ENCODE measurements at places on chromosomes 5 and 9.

GRCh38 chr5:28165096-28165495 is 1126.7 kb upstream of the CDH9 start:
- DNase-seq = no peak

- DNase-seq = no peak
These were observed 11.4 kb downstream of the GRM6 start for GRCh38 chr5:178983728-178984127.

DNA sequence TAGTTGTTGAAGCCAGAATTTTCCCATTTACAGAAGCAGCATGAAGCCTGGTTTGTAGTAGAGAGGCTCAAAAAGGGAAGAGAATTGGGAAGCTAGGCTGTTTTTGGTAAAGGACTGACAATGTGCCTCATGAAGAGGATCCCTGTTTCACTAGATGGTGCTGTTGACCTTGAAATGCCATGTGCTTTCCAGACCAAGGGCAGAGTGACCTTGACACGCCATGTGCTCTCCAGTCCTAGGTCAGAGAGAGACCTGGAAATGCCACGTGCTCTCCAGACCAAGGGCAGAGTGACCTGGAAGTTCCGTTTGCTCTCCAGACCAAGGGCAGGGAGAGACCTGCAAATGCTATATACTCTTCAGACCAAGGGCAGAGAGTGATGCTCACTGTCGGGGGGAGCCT is 32.0 kb downstream of the UNC13B start:
- DNase-seq = no peak

DNA sequence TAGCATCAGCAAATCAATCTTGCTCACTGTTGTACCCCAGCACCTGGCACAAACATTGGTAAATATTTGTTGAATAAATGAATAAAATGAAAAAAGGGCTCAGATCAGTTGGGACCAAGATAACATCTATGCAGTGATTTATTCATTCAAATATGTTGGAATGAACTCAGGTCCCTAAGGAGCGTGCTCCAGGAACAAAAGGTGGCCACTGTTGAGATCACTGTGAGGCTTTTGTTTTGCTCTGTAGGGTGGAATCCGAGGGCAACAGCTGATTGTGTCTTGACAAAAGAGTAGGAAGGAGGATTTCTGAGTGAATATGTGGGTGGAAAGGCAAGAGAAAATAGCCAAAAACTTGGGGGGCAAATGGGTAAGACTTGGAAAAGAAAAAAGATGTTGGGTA is 89.7 kb downstream of the PPP2R2B start:
- DNase-seq = no peak

GRCh38 chr5:86542532-86542931 is 75.2 kb upstream of the COX7C start:
- DNase-seq = no peak

DNA sequence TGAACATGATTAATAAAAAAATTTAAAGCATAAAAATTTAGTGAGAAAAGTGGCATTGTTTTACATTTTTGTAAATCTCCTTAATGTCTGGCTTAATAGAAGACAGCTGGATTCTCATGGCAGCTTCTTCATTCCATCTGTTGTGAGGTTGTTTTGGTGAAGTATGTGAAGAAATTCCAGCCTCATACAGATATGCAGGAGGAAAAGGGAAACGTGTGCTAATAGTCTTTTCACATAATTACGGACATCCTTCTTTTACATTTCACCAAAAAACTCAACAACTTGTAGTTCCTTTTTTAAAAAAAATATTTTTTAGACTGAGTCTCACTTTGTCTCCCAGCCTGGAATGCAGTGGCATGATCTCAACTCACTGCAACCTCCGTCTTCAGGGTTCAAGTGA is 46.9 kb downstream of the HACD4 start:
- no peak for DNase-seq

DNA sequence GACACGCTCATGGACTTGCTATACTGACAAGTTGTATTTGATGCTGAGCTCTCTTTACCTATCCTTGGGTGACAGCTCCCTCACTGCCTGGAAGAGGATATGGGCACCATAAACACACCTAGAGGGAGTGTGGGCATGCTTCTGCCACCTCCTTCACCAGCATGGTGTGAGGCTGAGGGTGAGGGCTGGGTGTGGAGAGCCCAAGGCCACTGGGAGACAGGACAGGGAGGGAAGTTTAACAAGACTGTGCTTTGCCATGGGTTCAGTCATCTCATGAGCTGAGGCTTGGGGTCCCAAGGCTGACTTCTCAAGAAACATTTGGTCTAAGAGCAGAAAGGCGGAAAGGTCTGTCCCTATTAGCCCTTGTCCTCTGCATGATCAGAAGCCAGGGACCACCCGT is 93.6 kb upstream of the ANKRD55 start:
- DNase-seq = no peak

DNA sequence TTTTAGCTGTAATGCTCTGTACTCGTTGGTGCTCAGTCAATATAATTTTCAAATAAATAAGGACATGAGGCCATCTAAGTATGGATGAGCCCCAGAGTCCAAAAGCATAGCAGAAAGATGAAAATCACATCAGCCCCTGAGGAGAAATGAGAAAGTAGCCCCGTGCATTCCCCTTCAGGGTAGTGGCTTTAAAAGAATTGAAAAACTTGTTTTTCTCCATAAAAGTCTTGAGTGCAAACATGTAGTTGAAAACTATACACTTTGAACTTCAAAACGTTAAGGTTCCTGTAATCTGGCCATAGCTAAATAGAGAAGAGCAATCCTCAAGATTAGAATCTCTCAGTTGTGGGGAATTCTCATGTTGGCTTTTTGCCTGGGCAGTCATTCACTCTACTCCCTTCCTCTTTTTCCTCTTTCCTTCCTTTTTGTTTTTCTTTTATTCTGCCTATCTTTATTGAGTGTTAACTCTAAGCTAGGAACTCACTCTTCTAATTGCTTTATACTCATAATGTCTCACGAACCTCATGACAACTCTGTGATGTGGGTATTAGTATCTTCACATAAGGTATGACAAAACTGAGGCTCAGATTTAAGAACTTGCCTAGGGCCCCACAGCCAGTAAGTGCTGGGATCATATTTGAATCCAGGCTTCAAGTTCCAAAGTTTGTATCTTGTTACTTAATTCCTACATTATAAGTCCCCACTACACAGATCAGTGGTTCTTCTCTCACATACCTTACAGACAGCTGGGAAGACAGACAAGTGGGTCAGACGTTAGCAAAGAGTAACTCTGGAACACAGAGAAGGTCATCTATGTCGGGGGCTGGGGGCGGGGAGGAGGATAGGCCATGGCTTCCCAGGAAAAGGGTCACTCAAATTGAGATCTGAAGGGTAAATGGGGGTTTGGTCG is 46.4 kb upstream of the ABCA1 start:
- no peak for DNase-seq

- DNase-seq = no peak
These were observed 174.4 kb downstream of the CHSY3 start for GRCh38 chr5:130078661-130079060.

DNA sequence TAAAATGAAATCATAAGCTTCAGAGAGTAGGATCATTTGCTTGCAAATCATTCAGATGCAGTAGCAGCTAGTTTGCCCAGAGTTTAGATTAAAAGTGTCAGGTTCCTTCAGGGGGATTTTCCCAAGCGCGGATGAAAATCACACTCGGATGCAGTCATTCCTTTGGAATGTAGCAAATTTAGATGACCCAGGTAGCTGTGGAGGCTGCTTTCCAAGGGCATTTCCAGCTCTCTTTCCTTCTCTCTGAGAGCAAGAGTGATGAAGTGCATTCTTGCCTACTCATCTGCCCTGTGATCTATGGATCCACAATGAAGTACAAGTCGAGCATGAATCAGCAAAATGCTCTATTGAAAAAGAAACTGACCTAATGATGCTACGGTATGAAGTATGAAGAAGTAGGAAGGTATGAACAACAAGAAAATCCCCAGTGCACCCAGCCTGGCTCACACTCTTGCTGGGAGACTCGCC is 200.2 kb downstream of the PLK2 start:
- no peak for DNase-seq

DNA sequence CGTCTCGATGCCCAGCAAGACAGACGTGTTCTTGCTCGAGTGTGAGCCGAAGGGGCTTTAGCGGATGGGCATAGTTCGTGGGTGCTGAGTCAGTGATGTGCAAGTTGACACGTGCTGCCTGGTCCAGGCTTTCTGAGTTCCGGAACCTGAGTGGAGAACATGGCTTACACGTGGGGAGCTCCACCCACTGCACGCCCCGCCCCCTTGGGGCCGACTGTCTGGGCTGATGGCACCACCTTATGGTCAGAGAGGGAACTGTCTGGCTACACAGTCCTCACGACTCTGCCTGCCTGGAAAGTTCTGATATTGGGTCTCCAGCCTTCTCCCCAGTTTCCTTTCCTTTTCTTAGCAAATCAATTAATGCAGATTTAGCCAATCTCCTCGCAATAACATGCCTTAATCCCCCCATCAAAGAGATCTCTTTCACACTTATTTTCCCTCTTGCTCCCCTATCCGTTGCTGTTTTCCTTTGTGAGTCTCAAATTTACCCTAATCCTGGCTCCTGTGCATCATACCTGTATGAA is 3.8 kb upstream of the STC2 start:
- DNase-seq = no peak

GRCh38 chr9:136486823-136487620 is 4.2 kb upstream of the SEC16A start:
- DNase-seq = no peak

- DNase-seq = no peak
These were observed 215.3 kb downstream of the SLIT3 start for GRCh38 chr5:169085636-169086035.

DNA sequence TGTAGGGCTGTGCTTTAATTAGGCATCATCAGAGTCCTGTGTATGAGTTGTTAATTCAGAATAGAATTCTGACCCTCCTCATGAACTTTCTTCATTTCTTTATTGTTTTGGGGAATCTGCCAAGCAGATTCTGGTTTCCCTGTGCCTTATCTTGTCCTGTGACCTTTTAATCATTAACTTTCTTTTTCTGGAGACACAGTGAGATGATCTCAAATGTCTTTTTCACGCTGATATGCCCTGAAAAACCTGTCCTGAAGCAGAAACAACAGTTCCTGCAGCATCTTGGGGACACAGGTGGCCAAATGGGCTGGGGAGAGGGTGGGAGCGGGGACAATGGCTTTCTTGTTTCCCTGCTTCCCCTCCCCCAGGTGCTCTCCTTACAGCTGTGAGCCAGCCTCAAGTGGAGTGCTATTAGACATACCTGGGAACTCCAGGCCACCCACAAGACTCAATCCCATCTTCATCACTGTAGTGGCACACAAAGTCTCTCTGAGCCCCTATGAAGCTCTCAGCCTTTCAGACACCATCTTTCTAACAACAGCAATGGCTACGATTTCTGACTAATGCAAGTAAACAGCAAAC is 213.8 kb downstream of the ATP10B start:
- DNase-seq = no peak

- no peak for DNase-seq
These were observed 230.3 kb downstream of the MPDZ start for GRCh38 chr9:13049223-13049622.

DNA sequence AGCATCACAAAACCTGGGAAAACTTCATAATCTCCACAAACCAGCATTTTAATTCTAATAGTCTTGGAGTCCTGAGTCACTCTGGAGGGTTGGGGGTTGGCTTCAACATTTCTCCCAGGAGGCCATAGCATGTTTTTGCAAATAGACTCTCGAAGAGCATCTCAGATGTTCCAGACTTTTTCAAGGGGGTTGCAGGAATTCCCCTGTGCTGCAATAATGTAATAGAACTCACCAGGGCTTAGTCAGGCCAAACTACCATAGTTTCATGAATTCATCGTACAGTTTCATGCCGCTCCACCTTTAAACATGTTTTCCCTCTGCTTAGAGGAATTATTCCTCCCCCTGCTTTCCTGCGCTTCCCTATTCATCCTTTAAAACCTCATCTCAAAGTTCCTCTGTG is 499.5 kb upstream of the KLF4 start:
- DNase-seq = no peak

DNA sequence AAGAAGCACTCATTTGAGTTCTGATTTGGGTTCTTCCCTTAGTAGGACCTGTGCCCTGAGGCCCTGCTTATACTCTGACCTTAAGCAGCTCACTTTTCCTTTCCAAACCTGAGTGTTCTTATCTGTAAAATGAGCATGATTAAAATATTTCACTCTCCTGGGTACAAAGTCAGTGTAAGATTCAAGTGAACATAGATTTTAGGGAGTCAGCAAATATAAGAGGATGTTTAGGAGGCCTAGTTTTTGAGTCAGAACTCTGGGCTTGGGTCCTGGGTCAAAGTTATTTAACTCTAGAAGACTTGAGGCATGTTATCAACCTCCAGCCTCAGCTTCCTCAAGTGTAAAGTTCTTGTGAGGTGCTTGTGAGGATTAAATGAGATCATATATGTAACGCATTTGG is 8.7 kb upstream of the SPARC start:
- DNase-seq = no peak

GRCh38 chr5:9877488-9877887 is 247.3 kb upstream of the TAS2R1 start:
- DNase-seq = no peak

- DNase-seq = no peak
These were observed 53.4 kb upstream of the ALDH1B1 start for GRCh38 chr9:38339087-38339486.

GRCh38 chr5:160547872-160548271 is 126.2 kb downstream of the PTTG1 start:
- DNase-seq = no peak

GRCh38 chr5:133977858-133978257 is 9.4 kb upstream of the C5orf15 start:
- DNase-seq = no peak

- DNase-seq = no peak
These were observed 29.4 kb downstream of the SMAD5 start for GRCh38 chr5:136162008-136162407.

DNA sequence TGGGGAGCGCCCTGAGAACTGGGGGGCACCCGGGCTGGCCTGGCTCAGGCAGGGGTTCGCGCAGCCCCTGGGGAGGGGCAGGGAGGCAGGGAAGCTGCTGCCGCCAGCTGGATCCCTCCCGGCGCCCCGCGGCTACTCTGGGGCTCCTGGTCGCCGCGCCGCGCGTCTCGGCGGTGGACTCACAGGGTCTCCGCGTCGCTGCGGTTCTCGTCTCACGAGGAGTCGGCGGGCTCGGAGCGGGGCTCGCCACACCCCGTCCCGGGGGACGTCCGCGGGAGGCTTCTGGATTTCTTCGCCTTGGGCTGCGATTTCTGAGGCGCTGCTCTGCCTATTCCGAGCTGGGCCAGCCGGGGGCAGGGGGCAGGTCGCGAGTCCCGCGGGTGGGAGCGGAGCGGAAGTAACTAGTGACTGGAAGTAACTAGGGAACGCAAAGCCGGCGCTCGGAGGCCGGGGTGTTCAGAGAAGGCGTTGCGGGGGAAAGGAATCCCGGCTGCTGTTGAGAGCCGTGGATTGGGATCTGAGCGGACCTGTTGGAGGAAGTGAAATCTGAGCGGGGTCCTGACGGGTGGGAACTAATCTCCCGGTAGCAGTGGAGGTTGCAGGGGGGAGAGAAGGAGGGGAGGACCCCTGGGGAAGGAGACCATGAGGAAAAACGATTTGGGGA is 511 bp downstream of the CYSTM1 start:
- peak; percentile 34 for DNase-seq

GRCh38 chr5:62127098-62127736 is 178.8 kb upstream of the KIF2A start:
- no peak for DNase-seq

- DNase-seq = no peak
These were observed 25.4 kb downstream of the FBXO10 start for GRCh38 chr9:37550781-37551180.

Measured in activated CD8-positive, alpha-beta memory T cell treated with anti-CD3 and anti-CD28 coated beads for 1 hour (primary cell).